Stimulated activated CD8-positive, alpha-beta memory T cell treated with anti-CD3 and anti-CD28 coated beads, Interleukin-7, amount 100 ng/mL, for 24 hours (primary cell): ENCODE measurements at places on chromosomes 5 and 9.

DNA sequence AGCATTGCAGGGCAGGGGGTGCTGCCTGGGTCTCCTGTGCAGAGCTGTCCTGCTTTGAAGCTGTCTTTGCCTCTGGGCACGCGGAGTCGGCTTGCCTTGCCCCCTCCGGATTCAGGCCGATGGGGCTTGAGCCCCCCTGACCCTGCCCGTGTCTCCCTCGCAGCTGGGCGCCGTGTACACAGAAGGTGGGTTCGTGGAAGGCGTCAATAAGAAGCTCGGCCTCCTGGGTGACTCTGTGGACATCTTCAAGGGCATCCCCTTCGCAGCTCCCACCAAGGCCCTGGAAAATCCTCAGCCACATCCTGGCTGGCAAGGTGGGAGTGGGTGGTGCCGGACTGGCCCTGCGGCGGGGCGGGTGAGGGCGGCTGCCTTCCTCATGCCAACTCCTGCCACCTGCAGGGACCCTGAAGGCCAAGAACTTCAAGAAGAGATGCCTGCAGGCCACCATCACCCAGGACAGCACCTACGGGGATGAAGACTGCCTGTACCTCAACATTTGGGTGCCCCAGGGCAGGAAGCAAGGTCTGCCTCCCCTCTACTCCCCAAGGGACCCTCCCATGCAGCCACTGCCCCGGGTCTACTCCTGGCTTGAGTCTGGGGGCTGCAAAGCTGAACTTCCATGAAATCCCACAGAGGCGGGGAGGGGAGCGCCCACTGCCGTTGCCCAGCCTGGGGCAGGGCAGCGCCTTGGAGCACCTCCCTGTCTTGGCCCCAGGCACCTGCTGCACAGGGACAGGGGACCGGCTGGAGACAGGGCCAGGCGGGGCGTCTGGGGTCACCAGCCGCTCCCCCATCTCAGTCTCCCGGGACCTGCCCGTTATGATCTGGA, 2.7 kb downstream of the CEL start:
- DNase-seq = no peak

DNA sequence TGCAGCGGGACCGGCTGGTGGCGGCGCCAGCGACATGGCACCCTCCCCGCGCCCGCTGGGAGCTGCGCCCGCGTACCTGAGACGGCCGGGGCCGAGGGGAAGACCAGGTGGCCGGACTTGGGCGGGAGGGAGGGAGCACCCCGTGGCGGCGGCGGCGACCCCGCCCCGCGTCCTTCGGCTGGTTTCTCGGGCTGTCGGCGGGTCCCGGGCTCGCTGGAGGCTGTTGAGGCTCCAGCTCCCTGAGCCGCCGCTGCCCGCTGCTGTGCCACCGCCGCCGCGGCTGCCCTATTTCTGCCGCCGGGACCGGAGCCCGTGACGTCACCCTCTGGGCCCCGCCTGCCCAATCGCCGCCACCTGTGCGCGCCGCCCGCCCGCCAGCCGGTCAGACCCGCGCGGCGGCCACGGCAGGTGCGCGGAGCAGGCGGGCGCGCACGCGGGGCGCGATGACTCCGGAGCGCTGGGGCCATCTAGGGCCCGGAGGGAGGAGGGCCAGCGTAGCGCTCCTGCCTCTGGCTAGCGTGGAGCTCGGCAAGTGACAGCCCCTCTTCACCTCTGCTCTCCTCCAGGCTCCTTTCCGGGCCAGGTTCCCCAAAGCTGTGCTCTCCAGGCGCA, at the start of gene FSTL4:
TSS of gene FSTL4 (minus strand) at position 293 of the 612 bp plus-strand sequence.
- no peak for DNase-seq

DNA sequence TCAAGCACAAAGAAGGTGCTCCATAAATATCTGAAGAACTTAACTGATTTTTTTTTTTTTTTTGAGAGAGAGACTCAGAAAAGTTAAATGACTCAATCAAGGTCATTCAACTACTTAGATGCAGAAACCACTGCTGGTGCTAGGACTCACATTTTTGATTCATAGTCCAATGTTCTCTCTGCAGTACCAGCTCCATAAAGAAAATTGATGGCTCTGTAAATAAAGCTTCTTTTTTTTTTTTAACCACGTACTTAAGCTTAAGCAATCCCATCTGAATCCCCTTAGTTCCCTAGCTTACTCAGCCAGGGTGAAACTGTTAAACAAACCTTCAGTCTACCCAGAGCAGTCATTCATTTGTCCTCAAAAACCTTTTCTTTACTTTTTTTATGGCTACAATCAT, 657.0 kb upstream of the WWC1 start:
- DNase-seq = no peak

DNA sequence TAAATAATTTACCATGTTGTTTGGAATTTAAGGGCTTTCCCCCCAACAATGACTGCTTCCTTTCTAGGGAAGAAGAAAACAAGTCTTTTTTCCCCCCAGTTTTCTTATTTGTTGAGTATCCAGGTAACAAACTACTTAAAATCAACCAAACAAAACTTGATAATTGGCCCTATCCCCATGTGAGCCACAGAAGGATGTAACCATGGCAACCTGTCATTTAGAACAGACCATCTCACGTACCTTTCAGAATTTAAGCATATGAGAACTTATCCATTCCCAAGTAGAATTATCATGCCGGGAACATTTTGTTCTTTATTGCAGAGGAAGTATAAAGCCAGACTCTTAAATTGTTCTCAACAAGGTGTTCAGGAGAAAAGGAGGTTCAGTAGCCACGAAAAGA, 392.3 kb downstream of the CETN3 start:
- DNase-seq = no peak

DNA sequence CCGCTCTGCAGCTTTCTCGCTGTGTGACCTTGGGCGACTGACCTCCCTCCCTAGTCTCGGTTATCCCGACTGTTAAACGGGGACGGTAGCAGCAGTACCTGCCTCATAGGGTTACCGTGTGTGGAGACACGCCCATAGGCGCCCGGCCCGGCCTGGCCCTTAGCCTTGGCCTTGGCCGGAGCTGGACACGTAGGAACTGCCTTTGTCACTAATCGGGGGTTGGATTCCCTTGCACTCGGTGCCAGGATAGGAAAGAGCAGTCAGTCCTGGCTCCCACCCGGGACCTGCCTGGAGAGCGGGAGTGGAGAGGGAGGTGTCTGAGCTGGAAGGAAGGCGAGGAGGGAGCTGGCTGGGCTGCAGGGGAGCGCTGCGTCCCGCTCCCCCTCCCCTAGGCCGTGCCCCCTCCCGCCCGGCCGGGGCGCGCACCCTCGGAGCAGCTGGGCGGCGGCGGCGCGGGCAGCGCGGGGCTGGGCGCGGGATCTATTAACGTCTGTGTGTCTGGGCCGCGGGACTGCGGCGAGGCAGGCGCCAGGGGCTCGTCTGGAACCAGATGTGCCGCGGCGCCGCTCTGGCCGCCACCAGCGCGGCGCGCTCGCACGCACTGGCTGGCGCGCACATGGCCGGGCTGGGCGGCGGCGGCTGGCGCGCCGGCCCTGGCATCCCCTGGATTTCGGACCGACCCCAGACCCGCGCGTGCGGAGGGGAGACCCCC, 31.7 kb downstream of the PRRX2 start:
- no peak for DNase-seq

DNA sequence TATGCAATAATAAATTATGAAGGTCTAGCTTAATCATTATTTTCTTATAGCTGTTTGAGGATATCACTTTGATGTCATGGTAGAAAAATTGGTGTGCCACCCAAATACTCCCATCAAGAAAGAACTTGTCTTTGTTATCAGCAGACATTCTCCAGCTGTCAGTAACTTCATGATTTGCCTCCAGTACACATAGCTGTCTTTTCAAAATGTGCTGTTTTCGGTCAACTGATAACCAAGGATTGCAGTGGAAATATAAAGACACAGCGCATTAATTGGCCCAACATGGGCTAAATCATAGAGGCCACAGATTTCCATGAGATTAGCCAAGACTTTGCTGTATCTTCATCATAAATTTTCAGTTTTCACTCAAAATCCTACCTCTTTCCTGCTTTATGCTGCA, 993.5 kb upstream of the SEMA6A start:
- DNase-seq = no peak

DNA sequence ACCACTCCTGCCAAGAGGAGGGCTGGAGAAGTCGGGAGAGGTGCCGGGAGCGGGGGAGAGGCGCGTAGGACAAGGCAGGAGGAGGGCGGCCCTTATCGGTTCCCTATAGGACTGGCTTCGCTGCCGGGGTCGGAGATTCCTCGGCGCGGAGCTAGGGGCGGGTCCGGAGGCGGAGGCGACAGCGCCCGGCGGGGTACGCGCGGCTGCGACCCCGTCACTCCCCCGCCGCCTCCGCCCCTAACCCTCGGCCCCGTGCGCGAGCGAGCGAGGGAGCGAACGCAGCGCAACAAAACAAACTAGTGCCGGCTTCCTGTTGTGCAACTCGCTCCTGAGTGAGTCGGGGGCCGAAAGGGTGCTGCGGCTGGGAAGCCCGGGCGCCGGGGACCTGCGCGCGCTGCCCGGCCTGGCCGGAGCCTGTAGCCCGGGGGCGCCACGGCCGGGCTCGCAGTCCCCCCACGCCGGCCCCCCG, 2.0 kb downstream of the GLIS3 start:
- no peak for DNase-seq

DNA sequence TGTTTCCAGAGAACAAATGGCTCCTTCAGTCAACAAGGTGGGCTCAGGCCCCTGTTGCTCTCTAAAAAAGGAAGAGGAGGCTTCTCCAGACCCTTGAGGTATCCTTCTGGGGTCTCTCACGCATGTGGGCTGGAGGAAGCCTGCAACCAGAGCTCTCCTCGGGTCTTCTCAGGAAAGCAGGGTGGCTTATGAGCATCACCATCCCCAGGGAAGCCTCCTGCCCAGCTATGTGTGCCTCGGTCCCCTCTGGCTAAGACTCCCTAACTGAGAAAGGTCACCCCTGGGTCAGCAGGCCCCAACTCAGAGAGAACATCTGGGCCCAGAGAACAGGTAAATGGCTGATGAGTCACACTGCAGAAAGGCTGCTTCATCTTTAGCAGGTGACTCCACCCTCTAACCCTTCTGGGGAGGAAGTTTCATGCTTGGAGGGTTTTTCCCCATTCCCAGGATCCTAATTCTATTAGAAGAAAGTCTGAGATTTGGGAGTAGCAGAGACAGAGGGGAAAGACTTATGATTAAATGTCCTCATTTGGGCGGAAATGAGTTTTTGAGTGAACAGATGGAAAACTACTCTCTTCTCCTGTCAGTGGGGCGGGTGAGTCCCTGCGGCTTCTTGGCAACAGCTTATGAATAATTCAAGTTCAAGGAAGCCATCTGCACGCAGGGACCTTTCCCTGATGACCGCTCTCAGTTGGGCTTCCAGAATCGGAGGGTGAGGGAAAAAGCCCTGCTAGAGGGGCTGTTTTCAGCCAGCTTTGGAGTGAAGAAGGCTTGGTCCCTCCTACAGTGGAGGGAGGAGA, 41.9 kb downstream of the TGFBI start:
- no peak for DNase-seq

- no peak for DNase-seq
Observed at GRCh38 chr5:176408590-176408989, 7.7 kb downstream of the CLTB start.

DNA sequence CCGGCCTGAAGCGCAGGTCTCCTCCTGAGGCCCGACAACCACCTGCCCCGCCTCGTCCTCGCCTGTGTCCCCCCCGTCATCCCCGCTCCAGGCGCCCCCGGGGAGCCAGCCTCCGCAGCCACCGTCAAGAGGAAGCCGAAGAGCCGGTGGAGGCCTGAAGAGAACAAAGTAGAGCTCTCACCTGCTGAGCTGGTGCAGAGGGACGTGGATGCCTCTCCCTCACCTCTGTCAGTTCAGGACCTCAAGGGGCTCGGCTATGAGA, 169.9 kb downstream of the HINT1 start:
- no peak for DNase-seq

GRCh38 chr9:70485273-70485858, 70.9 kb upstream of the KLF9 start:
- no peak for DNase-seq

GRCh38 chr9:128555180-128555721, 2.9 kb downstream of the SPTAN1 start:
- no peak for DNase-seq

DNA sequence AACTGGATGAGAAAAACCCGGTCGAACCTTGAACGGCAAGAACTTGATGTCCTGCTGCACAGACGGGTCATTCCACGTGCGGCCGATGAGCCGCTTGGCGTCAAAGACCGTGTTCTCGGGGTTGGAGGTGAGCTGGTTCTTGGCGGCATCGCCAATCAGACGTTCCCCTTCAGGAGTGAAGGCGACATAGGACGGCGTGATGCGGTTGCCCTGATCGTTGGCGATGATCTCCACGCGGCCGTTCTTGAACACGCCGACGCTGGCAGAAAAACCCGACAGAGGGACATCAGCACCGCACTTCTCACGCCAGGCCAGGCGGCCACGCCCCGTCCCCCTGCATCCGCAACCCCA, 519 bp downstream of the HSPA5 start:
- DNase-seq = peak; percentile 20

DNA sequence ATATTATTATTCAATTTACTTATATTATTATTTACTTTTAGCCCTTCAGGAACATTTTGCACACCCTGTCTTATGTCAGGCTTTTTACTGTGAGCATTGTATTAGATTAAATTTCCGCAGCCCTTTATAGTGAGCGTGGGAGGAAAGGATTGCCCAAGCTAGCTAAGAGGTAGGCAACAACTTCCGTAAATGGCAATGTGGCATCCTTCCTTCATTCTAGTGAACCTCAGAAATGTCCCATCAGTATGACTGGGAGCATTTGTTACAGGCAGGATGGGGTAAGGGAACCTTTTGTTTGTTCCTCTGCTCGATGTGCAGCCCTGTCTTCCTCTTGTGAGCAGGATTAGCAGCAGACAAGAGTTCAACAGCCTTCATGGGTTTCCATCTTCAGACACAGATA, 6.2 kb upstream of the CD180 start:
- DNase-seq = no peak

- DNase-seq = no peak
Observed at GRCh38 chr9:124658165-124659017, 112.7 kb downstream of the NR6A1 start.

GRCh38 chr5:66710557-66711088, 114.4 kb downstream of the MAST4 start:
- no peak for DNase-seq

GRCh38 chr9:18357321-18357720, 116.6 kb upstream of the ADAMTSL1 start:
- DNase-seq = no peak

- no peak for DNase-seq
Observed at GRCh38 chr5:98521821-98522220, 251.6 kb upstream of the RGMB start.

- no peak for DNase-seq
Observed at GRCh38 chr5:129392681-129393080, 67.4 kb upstream of the ADAMTS19 start.

DNA sequence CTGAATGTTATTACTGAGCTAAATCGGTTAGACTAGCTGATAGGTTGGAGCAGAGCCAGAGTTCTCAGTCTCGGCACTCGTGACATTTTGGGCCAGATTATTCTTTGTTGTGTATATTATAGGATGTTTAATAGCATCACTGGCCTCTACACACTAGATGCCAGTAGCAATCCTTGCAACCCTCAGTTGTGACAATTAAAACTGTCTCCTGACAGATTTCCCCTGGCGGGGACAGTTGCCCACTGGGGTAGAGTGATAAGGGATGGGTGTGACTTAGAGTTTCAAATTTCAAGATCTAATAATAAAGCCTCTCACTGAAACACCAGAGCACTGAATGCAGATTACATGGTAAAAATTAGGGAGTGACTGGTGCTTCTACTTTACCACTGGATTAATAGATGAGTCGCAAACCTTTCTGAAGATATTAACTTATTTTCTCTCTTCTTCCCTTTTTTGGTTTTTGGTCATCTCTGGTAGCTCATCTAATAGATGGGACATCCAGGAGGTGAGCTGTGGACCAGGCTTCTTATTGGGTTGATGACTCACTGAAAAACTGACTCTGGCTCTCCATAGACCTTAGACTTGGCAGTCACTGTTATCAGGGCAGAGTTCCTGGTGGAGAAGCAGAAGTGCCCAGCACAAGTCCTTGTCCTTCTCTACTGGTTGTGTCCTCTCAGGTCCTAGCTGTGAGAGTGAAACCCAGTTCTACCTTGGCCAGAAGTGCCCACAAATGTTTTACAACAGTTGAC, 150.3 kb downstream of the UNC13B start:
- DNase-seq = no peak
